Iris pigment epithelial cell (primary cell): ENCODE measurements at places on chromosomes 2 and 18.

DNA sequence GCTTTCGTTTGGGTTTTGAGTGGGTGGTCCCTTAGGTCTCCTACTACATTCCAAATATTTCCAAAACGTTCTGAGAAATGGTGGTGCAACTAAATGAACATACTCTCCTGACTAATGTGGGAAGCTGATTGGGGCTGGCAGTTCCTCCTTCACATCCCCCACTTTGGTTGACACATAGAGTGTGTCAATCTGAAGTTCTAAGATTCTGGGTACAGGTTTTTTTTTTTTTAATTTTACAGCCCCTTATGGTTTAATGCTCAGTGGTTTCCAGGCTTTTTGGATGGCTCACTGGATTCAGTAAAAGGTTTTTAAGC, 58.4 kb upstream of the ITGB6 start:
- DNase-seq = no peak

DNA sequence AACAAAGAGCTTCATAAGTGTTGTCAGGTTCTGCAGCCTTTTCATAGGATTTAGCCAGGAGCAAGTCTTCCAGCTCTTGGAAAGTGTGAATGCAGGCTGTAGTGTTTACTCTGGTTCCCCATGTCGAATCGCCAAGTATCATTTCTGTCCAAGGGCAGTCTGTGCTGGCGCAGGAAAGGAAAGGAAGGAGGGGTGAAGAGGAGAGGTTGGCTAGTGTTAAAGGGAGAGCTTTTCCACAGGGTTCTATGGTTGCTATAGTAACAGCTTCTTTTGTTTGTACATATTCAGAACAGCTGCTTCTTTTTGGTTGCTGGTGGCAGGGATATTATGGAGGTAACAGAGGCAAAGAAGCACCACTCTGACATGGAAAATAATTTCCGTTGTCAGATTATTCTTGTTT, 69.9 kb downstream of the KCNH7 start:
- no peak for DNase-seq

DNA sequence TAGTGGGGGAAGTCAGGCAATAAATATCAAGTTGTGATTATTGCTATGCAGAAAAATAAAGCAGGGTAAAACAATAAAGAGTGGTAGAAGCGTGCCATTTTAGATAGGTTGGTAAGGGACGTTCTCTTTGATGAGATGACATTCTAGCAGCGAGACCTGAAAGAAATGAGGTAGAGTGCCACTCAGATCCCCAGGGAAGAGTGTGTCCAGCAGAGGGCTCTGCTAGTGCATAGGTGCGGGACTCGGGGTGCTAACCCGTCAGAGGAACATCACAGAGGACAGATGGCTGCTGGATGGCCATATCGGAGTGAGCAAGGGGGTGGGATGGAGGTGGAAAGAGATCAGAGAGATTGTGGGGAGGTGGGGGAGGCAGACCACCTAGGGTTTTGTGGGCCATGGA, 16.3 kb upstream of the GTF2A1L start:
- peak; percentile 38 for DNase-seq

- peak; percentile 45 for DNase-seq
Measured at GRCh38 chr18:24600076-24600654, 139.7 kb downstream of the HRH4 start.

DNA sequence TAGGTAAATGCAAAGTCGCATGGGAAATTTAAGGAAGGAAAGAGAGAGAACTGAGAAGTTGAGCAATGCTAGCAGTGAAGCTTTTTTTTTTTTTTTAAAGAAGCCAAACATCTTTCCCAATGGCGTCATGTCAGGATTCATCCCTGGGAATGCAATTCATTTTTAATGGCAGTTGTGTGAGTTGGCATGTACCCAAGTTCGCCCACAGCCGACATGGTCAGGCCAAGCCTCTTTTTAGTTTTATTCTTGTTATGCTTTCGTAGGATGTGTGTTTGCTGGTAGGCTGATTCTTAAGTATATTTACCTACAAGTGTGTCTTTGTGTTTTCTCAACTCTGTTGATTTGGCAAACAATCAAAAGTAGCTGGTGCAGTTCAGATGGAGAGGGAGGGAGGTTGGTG, 127.6 kb upstream of the ITGA6 start:
- no peak for DNase-seq

- no peak for DNase-seq
Measured at GRCh38 chr2:236052206-236052605, 116.0 kb downstream of the GBX2 start.

GRCh38 chr2:168184681-168185513, 62.5 kb downstream of the STK39 start:
- peak; percentile 32 for DNase-seq

DNA sequence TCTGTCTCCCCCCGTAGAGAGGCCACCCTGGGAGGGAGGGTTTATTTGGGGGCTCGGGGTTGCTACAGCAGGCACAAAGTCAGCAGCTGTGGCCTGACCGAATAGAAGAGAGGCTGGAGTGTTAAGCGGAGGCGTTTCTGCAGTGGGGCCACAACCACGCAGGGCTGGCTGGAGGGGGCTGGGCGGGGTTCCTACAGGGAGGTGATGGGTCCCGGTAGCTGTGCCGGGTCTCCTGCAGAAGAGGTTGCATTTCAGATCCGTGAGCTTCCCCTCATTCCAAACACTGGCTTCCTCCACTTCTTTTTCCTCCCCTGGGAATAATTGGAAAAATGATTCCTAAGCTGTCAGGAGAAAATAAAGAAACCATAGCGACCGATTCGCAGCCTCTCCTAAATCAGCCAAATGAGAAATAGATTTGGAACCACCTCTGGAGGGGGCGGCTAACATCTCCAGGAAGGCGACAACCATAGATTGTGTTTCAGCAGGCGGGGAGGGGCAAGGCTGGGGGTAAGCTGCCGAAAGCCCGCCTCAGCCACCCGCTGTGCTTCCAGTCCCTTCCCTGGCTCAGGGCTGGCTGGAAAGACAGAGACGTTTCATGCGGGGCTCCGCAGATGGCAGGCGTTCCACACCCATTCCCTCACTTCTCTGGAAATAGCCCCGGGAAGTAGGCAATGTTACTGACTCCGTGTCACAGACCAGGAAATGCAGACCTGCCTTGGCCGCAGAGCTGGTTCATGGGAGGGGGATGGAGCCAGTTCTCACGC, 85.6 kb upstream of the TAF1B start:
- peak; percentile 21 for DNase-seq

- DNase-seq = peak; percentile 48
Measured at GRCh38 chr2:196703695-196704094, 64.2 kb downstream of the CCDC150 start.

- DNase-seq = peak; percentile 55
Measured at GRCh38 chr2:19532547-19533196, 174.2 kb upstream of the OSR1 start.

DNA sequence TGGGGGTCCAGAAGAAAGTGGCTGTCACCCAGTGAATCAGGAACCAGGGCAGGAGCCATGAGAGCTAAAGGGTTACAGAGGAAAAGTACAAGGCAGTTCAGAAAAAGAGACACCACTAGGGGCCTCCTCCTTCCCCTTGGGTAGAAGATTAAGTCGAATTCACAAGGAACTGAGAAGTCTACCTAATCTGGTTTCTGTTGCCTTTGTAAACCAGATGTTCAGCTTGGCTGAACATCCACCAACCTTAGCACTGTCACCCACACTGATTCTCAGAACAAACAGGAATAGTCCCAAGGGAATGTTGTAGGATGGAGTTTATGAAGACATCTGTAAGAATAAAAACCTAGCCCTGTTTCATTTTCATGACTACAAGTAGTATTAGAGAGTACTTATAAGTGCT, 90.4 kb upstream of the NOSTRIN start:
- no peak for DNase-seq

GRCh38 chr2:31150120-31150670, 12.0 kb upstream of the GALNT14 start:
- DNase-seq = no peak

DNA sequence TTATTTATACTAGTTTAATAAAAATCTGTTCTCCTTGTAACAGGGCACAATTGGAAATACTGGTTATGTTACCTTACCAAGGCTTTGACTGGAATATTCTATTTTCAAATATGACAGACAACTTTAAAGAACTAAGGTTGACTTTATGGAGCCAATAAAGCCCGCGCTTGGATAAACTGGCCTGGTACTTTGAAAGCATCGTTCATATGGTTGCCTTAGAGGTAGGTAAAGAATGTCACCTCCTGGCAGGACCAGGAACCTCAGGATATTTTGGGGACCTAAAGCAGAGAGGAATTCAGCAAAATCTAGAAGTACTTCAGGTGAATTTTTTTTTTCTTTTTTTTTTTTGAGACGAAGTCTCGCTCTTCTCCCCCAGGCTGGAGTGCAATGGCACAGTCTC, 71.2 kb upstream of the CREB1 start:
- no peak for DNase-seq

DNA sequence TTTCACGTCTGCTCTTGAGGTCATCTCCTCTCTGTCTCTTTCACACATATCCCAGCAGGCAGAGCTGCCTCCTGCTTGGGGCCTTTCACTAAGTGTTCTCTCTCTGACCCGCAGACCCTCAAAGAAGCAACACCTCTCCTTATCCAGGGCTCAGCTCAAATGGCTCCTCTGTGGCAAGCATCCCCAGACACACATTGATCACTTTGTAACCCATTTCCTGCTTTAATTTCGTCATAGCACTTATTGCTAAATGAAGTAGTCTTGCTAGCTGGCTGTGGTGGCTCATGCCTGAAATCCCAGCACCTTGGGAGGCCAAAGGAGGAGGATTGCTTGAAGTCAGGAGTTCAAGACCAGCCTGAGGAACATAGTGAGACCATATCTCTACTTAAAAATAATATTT, 41.4 kb downstream of the SGPP2 start:
- DNase-seq = no peak

- DNase-seq = no peak
Measured at GRCh38 chr2:146227152-146228019, 1617.4 kb upstream of the ACVR2A start.

DNA sequence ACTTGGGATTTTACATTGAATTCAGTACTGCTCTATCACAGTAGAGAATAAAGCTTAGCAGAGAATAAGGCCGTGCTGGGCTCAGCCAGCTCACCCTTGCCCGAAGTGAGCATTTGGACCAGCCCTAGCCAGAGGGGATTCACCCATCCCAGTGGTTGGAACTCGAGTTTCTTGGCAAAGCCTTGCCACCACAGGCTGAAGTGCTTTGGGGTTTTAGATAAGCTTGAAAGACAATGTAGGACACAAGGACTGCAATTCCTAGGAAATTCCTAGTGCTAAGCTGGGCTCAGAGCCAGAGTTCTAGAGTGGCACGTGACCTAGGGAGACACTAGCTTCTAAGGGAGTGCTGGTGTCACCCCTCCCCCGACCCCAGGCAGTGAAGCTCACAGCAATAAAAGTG, 28.0 kb downstream of the SERPINB11 start:
- DNase-seq = no peak

DNA sequence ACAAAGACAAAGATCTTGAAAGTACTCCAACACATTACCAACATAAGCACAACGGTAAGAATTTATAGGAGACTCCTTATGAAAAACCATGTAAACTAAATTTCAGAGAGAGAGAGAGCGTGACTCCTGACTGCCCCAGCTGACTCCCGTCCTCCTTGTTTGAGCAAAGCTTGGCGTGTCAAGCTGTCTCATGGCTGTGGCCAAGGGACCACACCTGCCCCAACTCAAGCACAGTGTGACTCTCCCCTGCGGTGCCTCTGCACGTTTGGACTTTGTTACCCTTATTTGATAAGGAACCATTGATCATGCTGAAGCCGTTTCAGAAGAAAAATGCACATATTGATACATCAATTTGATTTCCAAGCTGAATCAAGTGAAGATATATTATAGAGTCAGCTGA, 124.8 kb downstream of the COL6A3 start:
- no peak for DNase-seq

GRCh38 chr2:170031288-170031687, 146.7 kb upstream of the MYO3B start:
- no peak for DNase-seq

DNA sequence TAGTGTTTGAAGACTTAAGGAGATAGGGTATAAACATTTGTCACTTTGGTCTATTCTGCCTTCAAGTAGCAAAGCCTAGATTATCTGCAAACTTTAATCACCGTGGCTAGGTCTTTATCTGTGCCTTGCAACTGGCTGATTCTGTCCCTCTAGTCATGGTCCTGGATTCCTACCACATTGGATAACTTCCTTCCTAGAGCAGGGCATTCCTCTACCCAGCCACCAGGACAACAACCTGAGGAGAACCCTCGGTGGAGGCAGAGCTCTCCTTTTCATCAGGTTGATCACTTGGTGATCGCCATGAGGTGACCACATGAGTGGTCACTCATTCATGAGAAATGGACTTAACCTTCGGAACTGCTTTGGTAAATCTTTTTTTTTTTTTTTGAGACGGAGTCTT, 25.3 kb upstream of the PTPRM start:
- DNase-seq = no peak

GRCh38 chr2:39433586-39434195, 3.4 kb downstream of the MAP4K3 start:
- DNase-seq = peak; percentile 67

- DNase-seq = no peak
Measured at GRCh38 chr18:27404855-27405254, 219.7 kb upstream of the CHST9 start.

DNA sequence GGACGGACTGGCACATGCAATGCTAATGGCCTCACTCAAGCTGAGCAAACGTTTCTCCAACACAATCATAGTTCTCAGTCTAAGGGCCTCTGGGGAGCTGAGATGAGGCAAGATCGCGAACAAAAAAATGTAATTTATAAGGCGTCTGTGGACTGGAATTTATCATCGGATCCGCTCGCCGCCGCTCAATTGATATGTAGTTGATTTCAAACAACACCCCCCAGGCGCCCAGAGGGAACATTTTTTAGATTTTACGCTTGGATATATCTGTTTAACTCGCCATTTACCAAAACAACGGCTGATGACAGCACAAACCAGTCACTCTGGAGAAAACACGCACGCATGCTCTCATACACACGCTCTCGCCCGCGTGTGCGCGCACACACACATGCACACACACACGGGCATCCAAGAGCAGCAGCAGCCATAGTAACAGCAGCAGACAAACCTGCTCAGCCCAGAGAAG, 335.8 kb downstream of the SMAD2 start:
- no peak for DNase-seq

DNA sequence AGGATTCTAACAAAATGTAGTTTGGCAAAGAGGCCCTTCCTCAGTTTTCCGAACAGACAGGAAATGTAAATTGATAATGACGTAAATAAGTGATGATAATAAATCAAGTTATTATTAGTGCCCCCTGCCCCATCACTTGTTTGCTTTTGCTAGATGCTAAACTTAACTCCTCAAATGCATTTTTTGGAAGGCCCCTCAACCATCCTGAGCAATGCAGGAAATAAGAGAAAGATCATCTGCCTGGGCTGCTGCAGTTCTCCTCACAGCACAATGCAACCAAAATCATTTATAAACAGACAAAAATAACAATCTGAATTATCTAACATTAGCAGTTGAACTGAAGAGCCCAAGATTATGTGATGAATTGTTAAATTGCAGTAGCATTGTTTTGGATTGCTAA, 62.6 kb upstream of the PSMD14 start:
- DNase-seq = no peak

GRCh38 chr2:181657379-181657778, 474 bp upstream of the CERKL start:
- no peak for DNase-seq

- DNase-seq = no peak
Measured at GRCh38 chr18:32424696-32425095, 46.0 kb downstream of the GAREM1 start.

- DNase-seq = peak; percentile 45
Measured at GRCh38 chr2:189348369-189348768, 92.9 kb upstream of the WDR75 start.
